ENCODE measurements at places on chromosomes 13 and 19. TPM values are rescaled to one million over a fixed set of nuclear protein-coding genes. Genes with fewer than 3 reads are reported as not detected.

DNA sequence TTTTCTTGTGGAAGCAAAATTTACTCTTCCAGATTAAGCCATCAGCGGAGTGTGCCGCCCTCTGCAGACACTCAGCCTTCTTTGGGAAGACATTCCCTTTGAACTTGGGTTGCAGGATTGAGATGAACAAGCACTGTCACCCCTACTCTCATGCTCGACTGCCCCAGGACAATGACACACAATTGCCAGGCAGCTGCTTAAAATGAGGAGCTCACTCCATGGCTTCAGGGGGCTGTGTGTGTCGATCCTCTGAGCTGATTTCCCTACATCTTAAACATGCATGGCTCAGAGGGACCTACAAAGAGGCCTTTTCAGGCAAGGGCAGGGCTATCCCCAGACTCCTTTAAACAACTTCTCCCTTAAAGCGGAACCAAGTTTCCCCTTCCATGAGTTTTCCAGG is 107.5 kb upstream of the MBNL2 start:
- H3K27me3 ChIP-seq: no peaks in the 10 kb centered on the region
- H3K4me3 ChIP-seq: no peak overlapping the region
- no peaks in the 10 kb centered on the region for H3K36me3 ChIP-seq

SPTBN4 gene
- 1.3 TPM for polyA plus RNA-seq

IZUMO4 gene
- polyA plus RNA-seq: 7.1 TPM

GRCh38 chr19:50553134-50553703 is 15.0 kb downstream of the LRRC4B start:
- peaks cover 97% of the 10 kb centered on the region for H3K27me3 ChIP-seq
- H3K4me3 ChIP-seq: no peak overlapping the region
- H3K36me3 ChIP-seq: no peaks in the 10 kb centered on the region
- no peak for DNase-seq

GRCh38 chr13:112601371-112601770 is 13.4 kb upstream of the TUBGCP3 start:
- peaks cover 7% of the 10 kb centered on the region for H3K4me1 ChIP-seq
- no peak overlapping the region for H3K27ac ChIP-seq
- no peak for DNase-seq

All from left lung (tissue), 14 donors.